ENCODE measurements at places on chromosomes 11 and 22. TPM values are rescaled to one million over a fixed set of nuclear protein-coding genes. Genes with fewer than 3 reads are reported as not detected.

CYB5R2 gene
- total RNA-seq, result 11.2 TPM

STT3A gene
- total RNA-seq, result 285 TPM

UBQLNL gene
- total RNA-seq, result 0.36 TPM

TESMIN gene
- not detected for total RNA-seq

PRDM11 gene
- total RNA-seq, result 5.3 TPM

CALCA gene
- not detected for total RNA-seq

CEP126 gene
- total RNA-seq, result 3.9 TPM

All from fibroblast of the aortic adventitia (primary cell).